Immature natural killer cell (primary cell): ENCODE measurements at places on chromosomes 6 and 20. TPM values are rescaled to one million over a fixed set of nuclear protein-coding genes. Genes with fewer than 3 reads are reported as not detected.

The GRM4 gene
- polyA plus RNA-seq, result not detected

The PRL gene
- not detected for polyA plus RNA-seq

The USP49 gene
- 0.22 TPM for polyA plus RNA-seq

The TCP11 gene
- not detected for polyA plus RNA-seq

The LINC00237 gene
- not detected for polyA plus RNA-seq

The C6orf132 gene
- polyA plus RNA-seq, result 0.10 TPM

The MCHR2 gene
- polyA plus RNA-seq, result not detected

The GLO1 gene
- 87.1 TPM for polyA plus RNA-seq

The PRSS35 gene
- polyA plus RNA-seq, result 0.16 TPM

The PDYN gene
- polyA plus RNA-seq, result not detected

The SMLR1 gene
- not detected for polyA plus RNA-seq

DNA sequence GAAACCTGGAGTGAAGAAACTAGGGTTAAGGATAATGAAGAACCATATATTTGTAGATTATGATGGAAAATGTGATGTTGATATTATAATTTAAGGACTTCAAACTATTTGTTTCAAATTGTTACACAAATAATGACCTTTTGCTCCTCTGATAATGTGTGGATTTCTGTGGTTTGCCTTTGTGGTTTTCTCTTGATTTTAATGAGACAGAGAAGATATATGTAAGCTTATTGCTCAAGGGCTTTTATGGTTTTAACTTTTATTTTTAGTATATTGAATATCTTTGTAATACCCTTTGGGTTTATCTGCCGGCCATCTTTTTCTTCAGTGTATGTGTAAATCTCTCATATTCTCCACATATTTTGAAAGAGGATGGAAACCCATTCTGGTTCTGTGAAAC, 362.3 kb downstream of the RIMS1 start:
- DNase-seq, result no peak

- no peak for DNase-seq
These were observed 141.7 kb downstream of the C6orf58 start for GRCh38 chr6:127718694-127719093.

GRCh38 chr6:133340557-133340956, 99.4 kb downstream of the EYA4 start:
- DNase-seq, result no peak

DNA sequence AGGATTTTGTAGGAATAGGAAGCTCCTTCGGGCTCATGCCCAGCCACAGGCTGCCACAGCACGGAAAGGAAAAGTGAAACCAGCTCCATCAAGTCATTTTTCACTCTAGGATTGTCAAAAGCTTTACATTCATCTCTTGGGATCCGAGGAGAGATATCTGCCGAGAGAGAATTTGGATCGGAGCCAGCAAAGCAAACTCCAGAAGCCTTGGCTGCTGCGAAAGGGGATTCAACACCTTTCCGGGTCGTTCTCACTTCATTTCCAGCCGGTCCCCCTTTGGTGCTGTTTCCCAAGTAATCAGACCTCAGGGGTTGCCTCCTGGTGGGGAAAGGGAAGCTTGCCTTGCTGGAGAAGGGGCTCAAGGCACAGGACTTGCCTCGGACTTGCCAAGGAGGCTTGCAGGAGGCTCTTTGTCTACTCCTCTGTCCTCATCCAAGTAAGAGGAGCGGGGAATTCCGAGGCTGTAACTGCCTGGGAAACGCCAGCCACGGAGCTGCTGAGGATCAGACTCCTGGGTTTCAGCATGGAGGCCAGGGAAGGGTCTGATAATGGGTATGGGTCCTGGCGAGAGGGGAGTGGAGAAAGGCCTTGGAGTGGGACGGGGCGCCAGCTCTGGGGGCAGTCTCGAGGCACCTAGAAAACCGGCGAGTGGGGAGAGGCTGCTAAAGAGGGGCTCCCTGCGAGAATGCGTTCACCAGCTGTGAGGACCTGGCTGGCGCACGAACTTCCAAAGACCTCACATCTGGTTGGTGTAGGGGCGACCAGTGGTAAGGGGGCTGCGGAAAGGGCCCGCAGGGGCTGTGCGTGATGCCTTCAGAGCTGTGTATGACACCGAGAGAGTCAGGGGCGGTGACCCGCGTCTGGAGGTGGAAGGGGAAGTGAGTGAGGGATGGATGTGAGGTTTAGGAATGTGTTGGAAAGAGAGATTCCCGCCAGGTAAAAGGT, 702 bp downstream of the ETV7 start:
- DNase-seq, result peak; percentile 7

DNA sequence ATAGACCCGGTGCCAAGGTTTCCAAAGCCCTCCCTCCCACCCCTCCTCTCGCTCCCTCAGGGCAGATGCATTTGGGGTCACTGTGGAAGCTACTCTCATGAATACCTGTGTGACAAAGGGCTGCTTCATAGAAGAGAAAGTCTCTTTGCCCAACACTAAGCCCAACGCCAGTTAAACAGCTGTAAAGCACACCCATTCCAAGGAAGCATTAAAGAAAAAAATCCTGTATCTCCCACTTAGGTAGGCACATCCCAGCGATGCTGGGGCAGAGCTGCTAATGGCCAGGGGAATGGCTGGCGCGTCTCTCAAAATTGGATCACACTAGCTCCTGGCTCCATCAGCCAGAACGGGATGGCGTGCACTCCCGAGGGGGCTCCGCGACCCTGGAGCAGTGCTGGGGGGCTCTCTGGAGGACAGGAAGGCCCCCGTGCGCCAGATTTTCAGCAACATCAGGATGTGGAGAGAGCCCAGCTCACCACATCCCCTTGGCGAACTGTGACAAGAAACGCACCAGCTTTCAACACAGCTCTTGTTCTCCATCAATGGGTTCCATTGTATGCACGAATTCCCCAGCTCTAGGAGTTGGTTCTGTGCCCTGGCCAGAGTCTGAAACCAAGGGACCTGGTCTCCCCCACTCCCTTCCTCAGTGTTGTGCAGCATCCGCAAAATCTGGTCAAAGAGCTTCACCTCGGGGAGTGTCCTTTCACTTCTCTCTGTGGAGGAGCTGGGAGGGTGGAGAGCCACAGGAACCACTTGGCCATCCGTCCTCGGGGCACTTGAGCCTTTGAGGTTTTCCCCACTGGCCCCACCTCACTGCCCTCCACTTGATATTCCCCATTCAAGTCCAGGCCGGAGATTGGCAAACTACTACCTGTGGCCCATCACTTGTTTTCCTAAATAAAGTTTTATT, 74.1 kb downstream of the TFAP2C start:
- no peak for DNase-seq

DNA sequence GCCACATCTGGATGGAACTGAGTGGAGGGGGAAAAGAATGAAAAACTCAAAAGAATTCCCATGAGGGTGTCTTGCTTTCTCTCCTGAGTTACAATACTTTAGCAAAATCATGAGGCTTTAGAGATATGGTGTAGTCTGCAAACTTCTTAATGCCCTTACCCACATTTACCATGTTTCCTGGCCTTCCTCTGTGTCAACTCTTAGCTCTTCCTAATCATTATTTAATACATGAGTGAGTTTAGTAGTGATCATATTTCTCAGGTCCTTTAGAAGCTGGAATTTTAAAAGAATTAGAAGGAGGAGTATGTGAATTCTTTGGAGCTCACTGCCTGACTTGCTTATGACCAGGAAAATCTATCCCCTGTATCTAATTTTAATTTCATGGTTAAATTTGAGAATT, 39.0 kb downstream of the STX11 start:
- no peak for DNase-seq

DNA sequence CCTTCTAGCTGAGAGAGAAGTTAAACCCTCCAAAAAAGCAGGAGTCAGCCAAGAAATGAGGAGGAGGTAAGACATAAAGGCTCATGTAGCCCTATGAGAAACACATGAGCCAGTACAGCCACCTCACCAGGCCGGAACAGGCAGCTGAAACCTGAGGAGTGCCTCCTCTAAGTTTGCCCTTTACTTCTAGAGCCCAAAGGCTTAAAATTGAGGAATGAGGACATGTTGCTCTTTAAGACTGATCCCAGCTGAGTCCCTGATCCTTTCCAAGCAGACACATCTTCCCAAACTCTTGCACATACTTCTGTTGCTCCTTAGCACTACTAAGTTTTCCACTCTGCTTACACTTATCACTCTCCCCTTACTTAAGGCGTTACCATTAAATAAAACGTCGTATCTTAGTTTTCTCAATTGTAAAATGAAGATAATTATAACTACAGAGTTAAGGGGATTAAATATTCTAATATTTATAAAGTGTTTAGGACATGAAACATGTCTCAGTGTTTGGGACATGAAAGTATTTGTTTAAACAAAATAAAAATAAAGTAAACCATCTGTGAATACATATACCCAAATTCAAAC, 124.0 kb downstream of the OGFRL1 start:
- DNase-seq, result no peak

DNA sequence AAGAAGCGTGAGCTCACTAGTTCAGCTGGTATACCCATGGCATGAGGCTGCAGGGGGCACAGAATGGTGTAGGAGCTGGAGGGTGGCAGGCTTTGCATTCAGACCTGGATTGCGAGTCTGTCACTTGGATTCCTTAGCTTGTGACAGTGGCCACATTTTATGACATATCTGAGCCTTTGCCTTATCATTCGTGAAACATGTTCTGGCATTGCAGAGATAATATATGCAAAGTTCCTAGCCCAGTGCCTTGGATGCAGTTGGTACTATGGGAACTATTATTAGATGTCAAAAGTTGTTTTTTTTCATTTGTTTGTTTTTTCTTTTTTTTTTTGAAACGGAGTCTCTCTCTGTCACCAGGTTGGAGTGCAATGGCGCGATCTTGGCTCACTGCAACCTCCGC, 230.7 kb upstream of the PRDM1 start:
- no peak for DNase-seq

- no peak for DNase-seq
These were observed 19.7 kb upstream of the NTSR1 start for GRCh38 chr20:62688855-62689460.

GRCh38 chr6:133040803-133041419, 200.2 kb upstream of the EYA4 start:
- no peak for DNase-seq

- DNase-seq, result peak; percentile 74
These were observed 61.6 kb downstream of the RAB44 start for GRCh38 chr6:36759148-36759759.

GRCh38 chr6:98669371-98669770, 165.0 kb upstream of the POU3F2 start:
- DNase-seq, result no peak

DNA sequence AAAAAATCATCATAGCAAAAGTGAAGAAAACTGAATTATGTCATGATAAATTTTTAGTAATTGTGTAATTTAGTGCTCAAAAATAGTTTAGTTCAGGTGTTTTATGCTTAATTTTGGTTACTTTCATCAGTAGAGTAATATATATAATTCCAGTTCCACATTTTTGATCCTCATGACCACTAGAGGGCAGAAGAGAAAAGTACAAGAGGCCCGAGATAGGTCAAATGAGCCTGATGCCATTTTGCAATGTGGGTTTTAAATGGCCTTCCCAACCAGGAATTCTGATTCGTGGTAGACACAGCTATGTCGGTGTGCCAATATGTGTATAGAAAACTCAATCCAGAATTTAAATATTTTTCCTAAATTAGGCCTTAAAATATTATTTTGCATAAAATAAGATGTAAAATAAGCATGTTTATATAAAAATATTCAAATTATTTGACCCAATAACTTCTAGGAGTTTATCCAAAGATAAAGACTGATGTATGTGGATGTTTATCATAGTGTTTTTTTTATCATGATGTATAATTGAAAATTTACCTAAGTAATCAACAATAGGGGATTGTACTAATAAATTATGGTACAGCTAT, 159.7 kb upstream of the RPS6KA2 start:
- DNase-seq, result peak; percentile 56

DNA sequence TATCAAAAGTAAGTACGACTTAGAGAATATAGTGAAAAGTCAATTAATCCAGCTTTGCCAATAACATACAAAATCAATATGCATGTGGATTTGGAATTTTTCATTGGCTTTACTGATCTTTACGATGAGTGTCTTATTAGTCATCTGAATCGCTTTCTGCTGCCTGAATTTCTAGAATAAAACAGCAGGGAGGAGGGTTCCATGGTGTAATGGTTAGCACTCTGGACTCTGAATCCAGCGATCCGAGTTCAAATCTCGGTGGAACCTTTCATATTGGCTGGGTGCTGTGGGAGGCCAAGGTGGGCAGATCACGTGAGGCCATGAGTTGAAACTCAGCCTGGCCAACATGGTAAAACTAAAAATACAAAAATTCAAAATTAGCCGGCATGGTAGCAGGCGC, 448.8 kb downstream of the RNF144B start:
- no peak for DNase-seq

GRCh38 chr6:113560908-113561307, 296.2 kb upstream of the MARCKS start:
- DNase-seq, result no peak

DNA sequence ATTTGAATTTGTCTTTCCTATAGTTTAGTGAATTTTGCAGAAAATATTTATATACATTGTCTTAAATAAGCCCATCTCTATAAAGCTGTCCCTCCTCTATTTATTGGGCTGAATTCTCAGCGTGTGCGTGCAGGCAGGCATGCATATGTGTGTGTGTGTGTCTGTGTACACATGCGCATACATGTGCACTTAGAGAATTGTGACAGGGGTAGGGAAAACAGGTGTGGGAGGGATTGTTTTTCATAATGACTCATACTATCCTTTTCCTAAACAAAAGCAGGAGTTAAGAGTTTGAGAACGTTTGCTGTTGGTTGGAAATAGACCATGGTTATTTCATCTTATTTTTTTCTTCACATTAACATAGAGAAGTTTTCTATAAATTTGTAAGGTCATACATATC, 43.4 kb upstream of the FABP7 start:
- no peak for DNase-seq

DNA sequence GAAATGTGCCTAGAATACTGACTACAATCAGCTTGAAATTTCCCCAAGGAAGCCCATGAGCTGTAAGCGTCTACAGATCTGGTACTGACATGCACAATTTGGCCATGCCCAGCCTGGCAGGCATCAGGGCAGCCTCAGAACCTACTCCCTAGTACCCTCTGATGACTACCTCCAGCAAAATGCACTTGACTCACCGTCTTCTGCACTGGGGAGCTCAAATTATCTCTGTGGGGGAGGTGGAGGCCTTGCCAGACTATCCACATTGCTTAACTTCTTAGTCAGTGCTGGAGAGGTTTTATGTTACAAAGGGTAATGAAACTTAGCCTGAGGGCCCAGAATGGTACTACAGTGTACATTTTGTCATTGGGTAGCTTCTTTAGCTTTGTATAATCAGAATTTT, 126.0 kb upstream of the ADGRF1 start:
- no peak for DNase-seq

- DNase-seq, result no peak
These were observed 43.7 kb downstream of the CCDC170 start for GRCh38 chr6:151537556-151537955.

GRCh38 chr20:59571551-59572314, 32.6 kb upstream of the PHACTR3 start:
- peak; percentile 37 for DNase-seq
